ENCODE measurements at places on chromosomes 16 and 17.
A peak's percentile ranks its signal among the peaks of the same experiment; 100 is the strongest.

- DNase-seq, result peak; percentile 30
These were observed 44.0 kb downstream of the PRAC1 start for GRCh38 chr17:48678141-48678971.

DNA sequence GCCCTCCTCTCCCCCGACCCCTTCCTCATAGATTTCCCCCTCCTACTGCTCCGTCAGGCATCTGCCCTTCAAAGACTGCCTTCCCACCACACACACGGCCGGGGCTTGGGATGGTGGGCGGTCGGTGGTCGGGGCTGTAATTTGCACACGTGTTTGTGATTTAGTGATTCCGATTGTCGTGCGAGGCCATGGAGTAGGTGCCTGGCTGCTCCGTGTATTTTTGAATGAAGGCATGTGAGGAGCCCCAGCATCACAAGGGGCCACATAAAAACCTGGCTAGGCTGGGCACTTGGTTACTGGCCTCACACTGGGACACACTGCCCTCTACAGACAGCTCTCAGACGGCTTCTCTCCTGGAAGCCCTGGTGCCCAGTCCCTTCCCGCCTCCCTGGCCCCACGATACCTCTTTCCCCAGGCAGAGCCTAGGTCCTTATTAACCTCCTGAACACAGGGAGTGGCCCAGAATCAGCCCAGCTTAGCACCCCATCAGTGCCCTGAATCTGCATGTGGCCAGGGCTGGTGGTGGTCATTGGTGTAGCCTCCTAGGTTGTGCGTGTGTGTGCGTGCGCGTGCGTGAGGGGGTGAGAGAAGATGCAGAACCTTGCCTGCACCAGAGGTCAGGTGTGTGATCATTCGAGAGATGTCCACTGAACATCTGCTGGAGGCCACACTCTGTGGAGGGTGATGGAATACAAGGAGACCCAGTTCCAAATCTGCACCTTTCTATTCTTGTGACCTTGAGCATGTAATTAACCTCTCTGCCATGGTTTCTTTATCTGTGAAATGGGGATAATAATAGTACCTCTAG lies 1.3 kb upstream of the SOCS1 start:
- DNase-seq, result peak; percentile 39

DNA sequence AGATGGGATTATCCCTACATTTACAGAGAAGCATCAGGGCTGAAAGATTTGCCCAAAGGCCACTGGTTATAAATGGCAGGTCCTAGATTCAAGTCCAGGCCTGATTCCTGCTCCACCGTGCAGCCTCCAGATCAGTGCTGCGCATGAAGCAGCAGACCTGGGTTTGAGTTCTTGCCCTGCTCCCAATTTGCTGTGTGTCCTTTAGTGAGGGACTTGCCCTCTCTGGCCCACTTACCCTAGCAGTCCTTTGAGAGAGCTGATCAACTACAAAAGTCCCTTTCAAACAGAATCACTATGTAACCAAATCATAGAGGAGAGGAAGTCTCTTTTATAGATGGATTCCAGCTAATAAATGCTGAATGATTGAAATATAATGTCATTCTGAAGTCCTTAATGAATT lies 200.4 kb downstream of the RAB11FIP4 start:
- DNase-seq, result no peak

GRCh38 chr16:30658731-30659506 lies 688 bp downstream of the FBRS start:
- DNase-seq, result no peak

GRCh38 chr16:27381974-27382855 lies 19.8 kb upstream of the IL21R start:
- no peak for DNase-seq

DNA sequence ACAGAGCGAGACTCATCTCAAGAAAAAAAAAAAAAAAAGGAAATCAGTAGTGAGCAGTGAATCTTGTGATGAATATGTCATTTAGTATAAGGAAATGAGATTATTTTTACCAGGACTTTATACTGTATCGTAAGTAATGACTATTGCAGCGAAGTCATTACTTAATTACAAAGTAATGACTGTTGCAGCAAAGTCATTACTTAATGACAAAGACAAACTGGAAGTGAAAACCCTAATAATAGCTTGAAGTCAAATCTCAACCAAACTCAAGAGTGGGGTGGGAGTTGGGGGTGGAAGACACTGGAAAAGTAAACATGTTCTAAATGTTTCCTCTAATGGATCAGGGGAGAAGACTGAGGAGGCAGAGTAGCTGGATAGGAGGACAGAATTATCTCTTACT lies 76.5 kb downstream of the ARHGAP44 start:
- no peak for DNase-seq

- DNase-seq, result no peak
These were observed 63.9 kb upstream of the CNEP1R1 start for GRCh38 chr16:49961089-49961488.

DNA sequence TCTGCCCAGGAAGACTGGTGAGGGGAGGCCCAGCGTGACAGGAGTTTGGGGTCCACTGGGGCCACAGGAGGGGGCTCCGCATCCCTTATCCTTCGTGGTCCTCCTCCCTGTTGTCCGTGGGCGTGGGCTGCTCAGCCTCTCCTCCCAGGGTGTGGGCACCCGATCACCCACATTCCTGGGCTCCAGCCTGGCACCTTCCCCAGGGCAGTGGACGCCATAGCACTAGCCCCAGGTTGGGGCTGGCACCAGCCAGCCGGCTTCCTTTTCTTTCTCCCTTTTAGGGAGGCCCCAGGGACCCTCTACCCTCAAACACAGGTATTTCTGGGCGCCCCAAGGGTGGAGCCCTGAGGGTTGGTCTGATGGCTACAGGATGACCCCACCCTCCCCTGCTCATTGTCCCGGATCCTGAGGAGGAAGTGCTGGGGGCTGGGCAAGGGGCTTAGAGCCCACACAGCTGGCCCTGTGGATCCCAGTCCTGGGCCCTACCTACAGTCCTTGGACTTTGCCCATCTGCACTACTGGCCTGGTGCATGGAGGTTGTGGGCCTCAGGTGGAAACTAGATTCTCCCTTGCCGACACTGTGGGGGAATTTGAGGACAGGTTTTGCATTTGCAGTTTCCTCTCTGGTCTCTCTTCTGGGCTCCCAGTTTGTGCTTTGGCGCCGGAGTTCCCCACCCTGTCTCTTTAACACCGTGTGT lies 1.1 kb downstream of the KIF1C start:
- no peak for DNase-seq

- DNase-seq, result peak; percentile 87
These were observed at the start of gene NUTF2 for GRCh38 chr16:67846320-67847063. TSS of gene NUTF2 (plus strand) at chr16:67846933. CDS start at chr16:67865131, 18,198 bp downstream.

GRCh38 chr16:27401768-27402568 lies at the start of gene IL21R:
TSS of gene IL21R (plus strand) at chr16:27402174. CDS start at chr16:27430072, 27,898 bp downstream.
- DNase-seq, result peak; percentile 82

- no peak for DNase-seq
These were observed 123.0 kb upstream of the RBFOX1 start for GRCh38 chr16:7209598-7209997.

DNA sequence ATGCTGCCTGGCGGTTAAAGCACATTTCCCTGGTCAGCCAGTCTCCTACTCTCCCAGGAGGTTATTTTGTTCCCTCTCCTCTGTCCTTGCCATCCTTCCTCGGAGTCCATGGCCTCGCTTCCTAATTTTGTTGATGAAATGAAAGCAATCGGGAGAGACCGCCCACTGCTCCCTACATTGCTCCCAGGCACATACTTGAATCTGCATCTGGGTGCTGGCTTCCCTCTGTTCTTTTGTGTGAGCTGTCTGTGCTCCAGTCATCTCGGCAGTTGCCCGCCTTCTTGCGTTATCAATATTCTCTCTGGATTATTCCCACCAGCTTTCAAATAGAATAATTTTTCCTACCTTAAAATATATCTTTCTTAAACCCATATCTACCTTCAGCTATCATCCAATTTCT lies 11.1 kb downstream of the KRT23 start:
- DNase-seq, result no peak

- no peak for DNase-seq
These were observed 14.0 kb upstream of the TMEM94 start for GRCh38 chr17:75442168-75443103.

GRCh38 chr17:58918072-58918471 lies 162.4 kb downstream of the PPM1E start:
- DNase-seq, result no peak

DNA sequence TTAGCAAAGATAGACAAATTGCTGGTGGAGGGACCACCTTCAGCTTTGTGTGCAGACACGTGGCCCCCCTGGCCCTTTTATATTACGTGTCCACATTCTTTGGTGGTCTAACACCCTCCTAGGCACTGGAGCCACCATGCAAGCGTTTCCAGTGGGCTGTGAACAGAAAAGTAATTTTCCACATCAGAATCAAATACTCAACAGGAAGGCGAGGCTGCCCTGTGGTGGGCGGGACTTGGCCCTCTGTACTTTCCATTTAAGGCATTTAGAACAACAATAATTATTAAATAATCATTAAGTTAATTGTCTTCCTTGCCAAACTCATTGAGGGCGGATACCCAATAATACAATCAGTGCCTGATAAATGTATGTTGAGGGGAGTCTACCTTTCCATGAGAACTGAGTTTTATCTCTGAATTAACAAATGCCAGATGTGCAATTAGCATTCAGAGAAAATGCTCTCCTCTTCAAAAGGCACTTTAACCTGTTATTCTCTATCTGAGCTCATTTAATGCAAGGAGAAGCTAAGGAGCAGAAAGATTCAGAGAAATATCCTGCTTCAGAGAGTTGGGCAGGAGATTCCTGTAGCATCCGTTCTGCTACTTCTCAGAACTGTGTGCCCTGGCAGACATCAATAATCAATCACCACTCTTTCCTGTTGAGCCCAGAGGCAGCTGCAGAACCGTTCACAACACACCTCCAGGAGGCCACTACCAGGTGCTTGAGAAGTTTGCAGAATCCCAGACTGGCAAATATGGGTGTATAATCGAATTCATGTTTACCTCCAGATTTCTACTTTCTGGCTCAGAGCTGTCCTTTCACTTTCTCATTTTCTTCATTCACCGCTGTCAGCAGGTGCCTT lies 109.4 kb downstream of the CMIP start:
- DNase-seq, result no peak

DNA sequence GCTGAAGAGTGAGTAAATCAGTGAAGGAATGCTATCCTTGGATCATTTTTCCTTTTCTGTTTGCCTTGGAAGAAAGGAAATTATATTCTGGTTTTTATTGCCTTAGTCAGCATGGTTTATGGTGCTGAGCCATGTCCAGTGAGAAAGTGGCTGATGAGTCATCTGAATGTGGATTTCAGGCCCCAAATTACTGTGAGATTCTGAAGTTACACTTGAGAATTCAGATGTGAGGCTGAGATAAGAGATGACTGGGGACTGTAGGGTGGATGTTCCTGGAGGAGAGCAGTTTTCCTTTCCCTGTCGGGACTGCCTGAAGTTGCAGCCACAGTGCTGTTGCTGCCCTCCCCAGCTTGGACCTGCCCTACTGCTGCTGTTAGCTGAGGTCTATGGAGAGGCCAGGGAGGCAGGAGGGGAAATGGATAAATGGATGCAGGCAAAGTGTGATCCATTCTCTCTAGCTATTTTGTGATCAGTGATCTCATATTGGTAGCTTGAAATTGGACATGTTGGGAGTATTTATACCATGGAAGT lies 4.2 kb upstream of the MAP3K14 start:
- DNase-seq, result no peak

DNA sequence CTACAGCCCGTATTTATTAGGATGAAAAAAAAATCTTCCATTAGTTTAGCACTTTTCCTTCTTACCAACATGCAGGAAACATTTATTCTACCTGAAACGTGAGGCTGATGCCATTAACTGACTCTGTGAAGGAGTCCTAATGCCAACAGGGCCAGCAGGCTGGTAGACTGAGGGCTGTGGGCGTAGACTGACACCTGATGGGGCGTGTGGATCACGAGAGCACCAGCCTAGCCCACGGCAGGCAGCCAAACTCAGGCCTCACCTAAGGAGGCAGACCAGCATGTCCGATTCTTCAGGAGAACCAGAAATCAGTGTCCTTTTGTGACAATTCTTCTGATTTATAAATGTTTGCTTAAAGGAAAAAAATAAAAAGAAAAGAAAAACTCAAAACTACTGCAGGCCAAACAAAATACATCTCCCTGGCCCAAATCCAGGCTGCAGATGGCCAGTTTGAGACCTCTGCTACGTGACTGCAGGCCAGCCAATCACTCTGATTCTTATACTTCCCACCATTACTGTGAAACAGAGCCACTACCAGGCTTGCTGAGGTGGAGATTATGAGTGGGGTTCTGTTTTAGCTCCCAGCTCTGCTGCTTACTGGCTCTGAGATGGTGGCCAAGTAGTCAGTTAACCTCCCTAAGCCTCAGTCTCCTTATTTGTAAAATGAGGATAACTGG lies 66.5 kb downstream of the GNAO1 start:
- DNase-seq, result no peak

- DNase-seq, result no peak
These were observed 4.6 kb downstream of the KIFC3 start for GRCh38 chr16:57797526-57798266.

GRCh38 chr16:59950431-59950830 lies 1216.3 kb upstream of the GOT2 start:
- DNase-seq, result no peak

DNA sequence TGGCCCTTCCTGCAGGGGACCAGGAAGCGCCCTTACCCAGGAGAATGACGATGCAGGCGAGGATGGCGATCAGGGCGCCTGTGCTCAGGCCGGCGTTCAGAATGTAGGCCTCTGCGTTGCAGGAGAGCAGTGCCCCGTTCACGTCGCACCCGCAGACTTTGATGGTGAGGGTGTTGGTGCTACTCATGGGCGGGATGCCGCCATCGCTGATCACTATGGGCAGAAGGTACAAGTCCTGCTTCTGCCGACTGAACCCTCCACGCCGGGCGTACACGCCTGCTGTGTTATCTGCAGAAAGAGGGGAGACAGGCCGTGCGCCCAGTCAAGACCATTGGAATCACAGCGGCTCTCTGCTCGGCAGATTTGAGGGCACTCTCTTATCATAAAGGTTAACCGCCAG lies 171.1 kb downstream of the CDH11 start:
- no peak for DNase-seq

DNA sequence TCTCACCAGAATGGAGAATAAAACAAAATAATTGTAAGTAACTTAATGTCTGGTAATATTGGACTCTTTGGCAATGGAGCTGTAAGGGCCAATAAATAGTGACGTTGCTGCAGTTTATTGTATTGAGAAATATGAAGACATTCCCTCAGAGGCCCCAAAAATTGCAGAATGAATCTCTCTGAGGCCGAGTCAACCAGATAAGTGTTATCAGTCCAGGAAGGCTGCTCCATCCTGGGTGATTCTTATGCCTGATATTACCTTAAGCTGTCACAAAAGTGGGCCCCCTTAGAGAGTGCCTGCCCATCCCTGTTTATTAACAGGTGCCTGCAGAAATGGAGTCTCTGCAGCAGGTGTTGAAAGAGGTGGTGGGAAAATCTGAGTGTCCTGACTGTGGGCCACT lies 219.2 kb downstream of the HS3ST4 start:
- no peak for DNase-seq
